ENCODE measurements at places on chromosomes 6 and 20. TPM values are rescaled to one million over a fixed set of nuclear protein-coding genes. Genes with fewer than 3 reads are reported as not detected.
A peak's percentile ranks its signal among the peaks of the same experiment; 100 is the strongest.

- H3K4me3 ChIP-seq, result no peak overlapping the region
- H3K36me3 ChIP-seq, result no peaks in the 10 kb centered on the region
- H3K4me1 ChIP-seq, result peaks cover 5% of the 10 kb centered on the region
Measured at GRCh38 chr20:43383026-43383795, 74.5 kb upstream of the SRSF6 start.

- H3K27ac ChIP-seq, result no peak overlapping the region
- H3K4me3 ChIP-seq, result no peak overlapping the region
- no peaks in the 10 kb centered on the region for H3K27me3 ChIP-seq
- DNase-seq, result no peak
Measured at GRCh38 chr6:52728394-52728793, 34.9 kb downstream of the GSTA2 start.

DNA sequence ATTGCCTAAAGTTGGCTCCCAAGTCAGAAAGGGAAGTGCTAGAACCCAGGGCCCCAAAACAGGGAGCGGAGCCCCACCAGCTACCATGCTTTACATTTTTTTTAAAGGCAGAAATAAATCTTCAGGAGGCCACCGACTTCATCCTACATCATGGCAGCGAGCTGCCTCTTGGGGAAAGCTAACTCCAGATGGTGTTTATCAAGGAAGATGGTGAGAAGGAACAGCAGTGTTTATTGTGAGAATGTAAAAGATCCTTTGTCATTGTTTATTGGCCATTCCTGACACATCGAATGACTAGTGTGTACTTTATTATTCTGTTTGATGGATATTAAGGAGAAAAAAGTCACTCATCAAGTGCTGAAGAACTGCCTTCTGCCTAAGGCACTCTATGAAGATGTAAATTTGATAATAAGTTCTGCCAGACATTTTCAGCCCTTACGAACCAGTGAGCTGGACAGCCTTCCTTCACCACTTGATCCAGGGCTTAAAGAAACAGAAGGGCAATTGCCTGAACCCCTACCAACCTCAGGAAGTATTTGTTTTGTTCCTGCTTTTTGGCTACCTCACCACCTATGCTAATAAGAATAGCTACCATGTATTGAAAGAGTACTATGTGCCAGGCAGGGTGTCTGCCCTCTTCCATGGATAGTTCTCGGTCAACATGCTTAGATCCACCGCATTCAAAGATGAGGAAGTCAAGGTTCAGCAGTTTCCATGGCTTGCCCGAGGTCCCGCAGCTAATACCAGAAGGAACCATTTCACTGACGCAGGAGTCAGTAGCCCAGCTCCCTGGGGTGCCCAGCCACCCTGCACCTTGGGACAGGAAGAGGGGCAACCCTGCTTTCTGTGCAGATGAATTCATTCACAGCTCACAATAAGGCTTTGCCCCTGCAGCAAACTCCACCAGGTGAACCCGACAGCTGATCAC, 194.7 kb upstream of the RREB1 start:
- H3K4me1 ChIP-seq, result peaks cover 26% of the 10 kb centered on the region
- no peaks in the 10 kb centered on the region for H3K36me3 ChIP-seq
- H3K4me3 ChIP-seq, result no peak overlapping the region

DNA sequence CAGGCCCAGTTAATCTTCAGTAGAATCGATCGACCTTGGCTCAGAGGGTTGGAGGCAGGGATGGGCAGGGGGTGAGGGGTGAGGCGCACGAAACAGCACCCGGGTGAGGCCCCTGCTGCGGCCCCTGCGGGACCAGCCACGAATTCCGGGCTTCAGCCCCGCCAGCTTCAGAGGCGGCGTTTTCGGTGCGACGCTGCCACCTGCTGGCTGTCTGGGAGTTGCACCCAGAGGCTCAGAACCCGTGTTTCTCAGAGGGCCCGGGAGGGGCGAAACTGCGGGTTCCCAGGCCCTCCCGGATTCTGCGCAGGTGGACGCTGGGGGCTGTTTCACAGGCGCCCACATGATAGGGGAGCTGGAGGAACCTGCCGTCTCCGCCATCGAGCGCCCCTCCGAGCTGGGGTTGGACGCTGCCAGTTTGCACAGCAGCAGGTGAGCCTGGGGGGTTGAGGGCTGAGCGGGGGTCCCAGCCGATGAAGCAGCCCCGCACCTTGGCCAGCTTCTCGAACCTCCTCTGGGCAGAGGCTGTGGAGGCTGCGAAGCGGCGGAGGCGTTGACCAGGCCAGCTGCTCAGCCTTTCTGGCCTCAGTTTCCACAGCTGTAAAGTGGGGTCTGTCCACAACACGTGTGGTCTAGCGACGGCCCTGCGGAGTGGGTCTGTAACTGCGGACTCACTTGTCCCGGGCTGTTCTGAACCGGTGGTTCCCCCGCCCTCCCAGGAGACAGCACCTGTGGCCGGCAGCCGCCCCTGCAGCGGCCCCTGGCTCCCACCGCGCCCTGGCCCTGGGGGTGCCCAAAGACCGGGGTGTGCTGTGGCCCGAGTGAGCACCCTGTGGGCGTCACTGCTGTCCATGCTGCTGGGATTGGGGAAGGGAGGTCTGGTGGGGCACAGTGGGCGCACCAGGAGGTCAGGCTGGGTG, 2.5 kb upstream of the BHLHE23 start:
- peak; percentile 69 for DNase-seq
- H3K27ac ChIP-seq, result no peak overlapping the region
- no peaks in the 10 kb centered on the region for H3K36me3 ChIP-seq
- peaks cover 32% of the 10 kb centered on the region for H3K4me1 ChIP-seq
- no peak overlapping the region for H3K4me3 ChIP-seq

Gene TBX18
- 20.3 TPM for total RNA-seq

Gene FNDC1
- total RNA-seq, result 73.6 TPM

DNA sequence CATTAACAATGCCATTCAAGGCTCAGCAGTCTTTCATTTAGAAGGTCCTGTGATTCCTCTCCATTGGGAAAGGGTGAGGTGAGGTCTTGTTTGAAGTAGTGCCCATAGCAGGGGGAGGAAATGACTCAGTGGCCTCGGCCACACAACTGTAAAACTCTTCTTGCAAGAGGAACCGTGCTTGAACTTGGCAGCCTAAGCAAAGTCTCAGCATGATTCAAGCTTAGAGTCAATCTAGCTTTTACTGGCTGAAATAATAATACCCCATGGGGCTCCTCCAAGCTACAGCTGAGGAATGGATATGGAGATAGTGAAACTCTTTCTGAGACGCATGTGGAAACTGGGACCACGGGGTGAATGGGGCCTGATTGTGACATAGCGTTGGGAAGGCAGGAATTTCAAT, 428.2 kb downstream of the BMP2 start:
- no peak overlapping the region for H3K4me3 ChIP-seq
- no peaks in the 10 kb centered on the region for H3K36me3 ChIP-seq
- H3K27me3 ChIP-seq, result no peaks in the 10 kb centered on the region
- no peaks in the 10 kb centered on the region for H3K4me1 ChIP-seq
- no peak overlapping the region for H3K27ac ChIP-seq

Gene OR2J1
- total RNA-seq, result not detected

DNA sequence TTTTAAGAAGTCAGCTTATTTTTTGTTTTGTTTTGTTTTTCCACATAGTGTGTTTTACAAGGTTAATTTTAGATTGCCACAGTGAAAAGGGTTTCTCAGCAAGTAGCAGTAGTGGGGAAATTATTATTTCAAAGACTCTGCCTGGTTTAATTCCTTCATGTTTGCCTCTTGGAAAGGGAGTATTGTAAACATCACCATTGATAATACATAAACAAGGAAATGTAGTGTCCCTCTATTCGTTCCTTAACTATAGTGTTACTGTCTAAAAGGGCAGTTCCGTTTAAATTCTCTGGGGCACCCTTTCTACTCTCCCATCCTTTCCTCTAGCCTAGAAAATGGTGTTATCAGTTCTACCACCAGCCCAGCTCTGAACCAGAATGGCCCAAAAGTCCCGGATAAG, 391.0 kb upstream of the SOX4 start:
- H3K27ac ChIP-seq, result no peak overlapping the region
- DNase-seq, result no peak
- H3K4me3 ChIP-seq, result no peak overlapping the region
- no peaks in the 10 kb centered on the region for H3K27me3 ChIP-seq

DNA sequence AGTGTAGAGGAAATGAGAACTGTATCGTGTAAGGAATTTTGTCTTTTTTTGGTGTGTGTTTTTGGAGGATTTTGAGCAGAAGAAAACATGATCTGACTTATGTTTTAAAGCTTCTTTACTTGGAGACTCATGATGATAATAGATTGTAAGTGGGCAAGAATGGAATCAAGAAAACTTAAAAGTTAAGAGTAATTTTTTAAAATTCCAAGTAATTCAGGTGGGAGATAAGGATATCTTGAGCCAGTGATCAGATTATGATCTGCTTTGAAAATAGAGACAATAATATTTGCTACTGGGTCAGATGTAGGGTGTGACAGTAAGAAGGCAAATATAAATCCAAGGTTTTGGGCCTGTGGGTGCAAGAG, 734 bp downstream of the ZSCAN26 start:
- no peak for DNase-seq
- no peaks in the 10 kb centered on the region for H3K27me3 ChIP-seq
- H3K36me3 ChIP-seq, result peaks cover 11% of the 10 kb centered on the region
- H3K4me3 ChIP-seq, result peak overlapping the region; percentile 90
- H3K4me1 ChIP-seq, result no peaks in the 10 kb centered on the region

Gene ULBP2
- 0.27 TPM for total RNA-seq

- peak; percentile 81 for DNase-seq
- no peak overlapping the region for H3K4me3 ChIP-seq
- no peaks in the 10 kb centered on the region for H3K27me3 ChIP-seq
- peak overlapping the region; percentile 4 for H3K27ac ChIP-seq
Measured at GRCh38 chr20:49303065-49303552, 25.3 kb upstream of the ZNFX1 start.

DNA sequence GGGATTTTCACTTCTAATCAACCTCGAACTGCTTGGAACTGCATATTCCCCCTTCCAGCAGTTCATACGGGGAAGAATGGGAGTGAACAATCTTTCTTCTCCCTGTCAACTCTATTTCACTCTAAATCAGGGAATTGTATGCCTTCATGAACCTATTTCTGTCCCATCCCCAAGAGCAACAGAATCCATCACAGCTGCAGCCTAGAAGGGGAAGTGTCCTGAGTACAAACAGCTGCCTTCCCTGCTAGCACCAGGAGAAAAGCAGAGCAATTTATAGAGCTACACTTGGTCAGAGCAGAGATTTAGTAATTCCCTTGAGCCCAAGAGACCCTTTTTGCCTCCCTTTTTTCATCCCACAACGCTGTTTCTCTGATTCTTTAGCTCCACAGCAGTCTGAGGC, 208.4 kb downstream of the ADGRG6 start:
- H3K27ac ChIP-seq, result peak overlapping the region; percentile 68
- H3K27me3 ChIP-seq, result no peaks in the 10 kb centered on the region
- H3K4me1 ChIP-seq, result peaks cover 4% of the 10 kb centered on the region

DNA sequence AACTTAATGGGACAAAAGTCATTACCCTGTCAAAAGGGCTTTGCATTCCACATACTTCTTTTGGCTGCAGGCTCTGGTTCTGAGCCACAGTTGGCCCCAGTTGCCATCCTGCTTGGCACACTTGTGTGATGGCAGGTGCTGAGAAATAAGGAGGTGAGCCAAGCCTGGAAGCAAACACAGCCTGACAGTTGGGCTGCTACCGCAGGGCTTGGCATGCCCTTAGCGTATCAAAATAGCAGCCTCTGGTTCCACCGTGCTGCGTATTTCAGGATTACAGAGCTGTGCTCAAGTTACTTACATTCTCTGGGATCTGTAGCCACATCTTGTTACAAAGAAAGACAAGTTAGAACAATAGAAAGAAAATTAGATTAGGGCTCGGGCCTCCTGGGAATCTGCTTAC, 11.1 kb downstream of the MTHFD1L start:
- no peak overlapping the region for H3K4me3 ChIP-seq
- H3K4me1 ChIP-seq, result peaks cover 42% of the 10 kb centered on the region
- DNase-seq, result peak; percentile 90
- H3K36me3 ChIP-seq, result peaks cover 6% of the 10 kb centered on the region
- no peaks in the 10 kb centered on the region for H3K27me3 ChIP-seq
- H3K27ac ChIP-seq, result peak overlapping the region; percentile 69

- H3K4me1 ChIP-seq, result no peaks in the 10 kb centered on the region
- no peak overlapping the region for H3K4me3 ChIP-seq
- H3K27ac ChIP-seq, result no peak overlapping the region
Measured at GRCh38 chr6:86961455-86962200, 24.3 kb downstream of the HTR1E start.

Gene C20orf204
- total RNA-seq, result 0.84 TPM

DNA sequence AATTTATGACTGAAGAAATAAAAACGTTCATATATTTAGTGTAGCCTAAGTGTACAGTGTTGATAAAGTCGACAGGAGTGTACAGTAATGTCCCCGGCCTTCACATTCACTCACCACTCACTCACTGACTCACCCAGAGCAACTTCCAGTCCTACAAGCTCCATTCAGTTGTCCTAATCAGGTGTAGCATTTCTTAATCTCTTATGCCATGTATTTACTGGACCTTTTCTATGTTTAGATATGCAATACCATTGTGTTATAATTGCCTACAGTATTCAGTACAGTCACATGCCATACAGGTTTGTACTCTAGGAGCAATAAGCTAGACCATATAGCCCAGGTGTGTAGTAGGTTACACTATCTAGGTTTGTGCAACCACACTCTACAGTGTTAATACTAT, 610.2 kb upstream of the NOX3 start:
- H3K36me3 ChIP-seq, result no peaks in the 10 kb centered on the region
- H3K4me3 ChIP-seq, result no peak overlapping the region
- H3K27me3 ChIP-seq, result no peaks in the 10 kb centered on the region
- DNase-seq, result no peak
- no peaks in the 10 kb centered on the region for H3K4me1 ChIP-seq
- H3K27ac ChIP-seq, result no peak overlapping the region

DNA sequence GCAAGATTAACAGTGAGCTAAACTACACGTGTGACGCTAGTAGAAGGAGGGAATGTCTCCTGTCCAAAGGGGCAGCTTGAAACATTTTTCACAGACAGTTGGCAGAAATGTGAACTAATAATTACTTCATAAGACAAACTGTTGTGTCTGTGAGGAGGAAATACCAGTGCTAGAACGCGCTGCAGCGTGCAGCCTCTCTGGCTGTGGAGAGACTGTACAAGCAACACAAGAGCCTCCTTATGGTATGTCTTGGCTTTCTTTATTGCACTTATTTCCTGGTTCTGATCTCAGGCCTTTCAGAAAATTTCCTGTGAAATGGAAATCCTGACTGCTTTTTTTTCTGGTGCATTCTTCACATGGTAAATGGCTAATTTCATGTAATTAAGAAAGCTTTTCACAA, 25.3 kb upstream of the TIAM2 start:
- no peaks in the 10 kb centered on the region for H3K36me3 ChIP-seq
- no peaks in the 10 kb centered on the region for H3K27me3 ChIP-seq
- no peak overlapping the region for H3K4me3 ChIP-seq
- no peak overlapping the region for H3K27ac ChIP-seq

Data from muscle of leg (tissue), 16 donors.